Epithelial cell of esophagus (primary cell): ENCODE measurements at places on chromosomes 2 and 18.

GRCh38 chr2:238358769-238359168 is 38.5 kb downstream of the TRAF3IP1 start:
- no peak for DNase-seq

DNA sequence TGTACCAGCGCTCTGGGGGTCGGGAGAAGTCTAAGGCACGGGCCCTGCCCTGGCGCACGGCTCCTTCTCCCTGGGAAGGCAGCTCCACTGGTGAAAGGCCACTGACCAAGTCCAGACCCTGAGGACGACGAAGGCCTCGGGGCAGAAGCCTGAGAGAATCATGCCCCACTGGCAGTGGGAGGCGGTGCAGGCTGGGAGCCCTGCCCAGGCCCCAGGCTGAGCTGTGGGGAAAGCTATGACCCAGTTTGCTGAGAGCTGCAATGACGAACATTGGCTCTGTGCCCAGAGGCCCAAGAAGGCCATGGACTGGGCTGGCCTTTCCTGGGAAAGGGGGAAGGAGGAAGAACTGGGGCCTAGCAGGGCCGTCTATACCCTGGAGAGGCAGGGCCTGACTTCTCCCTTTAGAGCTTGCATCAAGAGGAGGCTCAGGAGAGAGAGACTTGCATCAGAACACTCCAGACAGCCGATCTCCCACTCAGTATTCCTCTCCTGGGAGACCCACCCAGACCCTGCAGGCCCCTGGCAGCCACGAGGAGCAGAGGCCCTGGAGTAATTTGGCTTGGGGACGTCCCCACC is 32.9 kb downstream of the HS1BP3 start:
- peak; percentile 82 for DNase-seq

DNA sequence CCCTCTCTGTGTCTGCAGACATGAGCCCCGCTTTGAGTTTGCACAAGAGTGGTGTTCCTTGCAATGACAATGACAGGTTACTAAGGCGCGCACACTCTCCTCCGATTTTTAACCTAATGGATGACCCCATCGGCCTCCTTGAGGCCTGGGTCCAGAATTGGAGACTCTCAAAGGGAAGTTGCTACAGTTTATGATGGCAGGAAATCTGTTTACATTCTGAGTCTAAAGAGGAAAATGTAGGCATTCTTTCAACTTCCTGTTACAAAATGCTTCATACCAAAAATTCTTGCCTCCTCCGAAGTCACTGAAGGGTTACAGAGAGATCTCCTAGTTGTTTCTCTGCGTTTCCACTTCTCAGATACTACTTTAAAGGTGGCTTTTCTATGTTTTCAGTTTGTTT is 225.3 kb upstream of the AGAP1 start:
- DNase-seq, result no peak

- DNase-seq, result no peak
These were observed 416.1 kb downstream of the ARHGAP15 start for GRCh38 chr2:143545059-143545948.

- no peak for DNase-seq
These were observed 35.8 kb upstream of the ARHGAP25 start for GRCh38 chr2:68698567-68699377.

DNA sequence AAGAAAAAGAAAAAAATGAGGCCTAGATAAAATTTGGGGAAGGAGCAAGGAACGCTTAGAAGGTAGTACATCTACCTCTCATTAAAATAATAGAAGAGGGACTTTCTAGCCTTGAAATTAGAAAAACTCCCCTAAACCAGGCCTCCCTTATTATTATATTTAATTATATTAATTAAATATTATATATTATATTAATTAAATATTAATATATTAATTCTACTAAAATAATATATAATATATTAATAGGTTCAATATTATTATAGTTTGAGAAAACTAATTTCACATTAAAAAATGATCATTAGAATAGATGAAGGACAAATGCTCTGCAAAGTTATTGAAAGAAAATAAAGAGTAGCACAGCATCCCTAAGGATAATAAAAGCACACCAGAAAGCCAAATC is 449.4 kb downstream of the NBAS start:
- no peak for DNase-seq

DNA sequence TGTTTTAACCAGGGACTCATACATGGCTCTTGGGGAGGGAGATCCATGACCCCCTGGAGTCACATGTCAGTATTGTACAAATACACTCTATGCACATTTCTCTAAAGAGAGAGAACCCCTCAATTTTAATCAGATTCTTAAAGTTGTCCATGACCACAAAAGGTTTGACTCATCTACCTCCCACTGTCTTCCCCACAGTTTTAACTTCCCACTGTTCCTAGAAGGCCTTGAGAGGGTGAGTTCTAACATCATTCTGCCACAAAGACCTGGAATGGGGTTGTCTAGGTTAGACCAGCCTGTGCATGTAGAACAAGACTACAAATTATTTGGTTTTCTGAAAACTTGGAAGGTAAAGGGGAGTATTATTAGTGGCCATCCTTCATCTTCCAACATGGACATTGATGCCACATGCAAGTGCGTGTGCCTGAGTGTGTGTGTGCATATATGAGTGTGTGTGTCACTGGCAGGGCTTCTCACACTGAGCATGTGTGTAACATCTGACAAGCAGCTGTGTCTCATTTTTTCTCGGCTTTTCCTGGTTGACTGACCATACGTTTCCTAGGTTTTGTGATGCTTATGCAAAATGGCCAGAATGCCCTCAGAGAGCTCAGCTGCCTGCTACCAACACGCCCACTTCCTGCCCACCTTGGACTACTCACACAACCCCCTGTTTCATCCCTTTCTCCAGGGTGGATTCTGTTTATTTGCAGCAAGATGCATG is 94.6 kb upstream of the LGALSL start:
- DNase-seq, result peak; percentile 19

- DNase-seq, result peak; percentile 32
These were observed 2.9 kb upstream of the EPAS1 start for GRCh38 chr2:46294176-46294836.

- peak; percentile 50 for DNase-seq
These were observed 88.2 kb downstream of the GREB1L start for GRCh38 chr18:21330122-21330701.

GRCh38 chr2:24207359-24207758 is 32.5 kb downstream of the FAM228A start:
- DNase-seq, result no peak

GRCh38 chr18:77207540-77207939 is 42.1 kb upstream of the GALR1 start:
- DNase-seq, result peak; percentile 48

DNA sequence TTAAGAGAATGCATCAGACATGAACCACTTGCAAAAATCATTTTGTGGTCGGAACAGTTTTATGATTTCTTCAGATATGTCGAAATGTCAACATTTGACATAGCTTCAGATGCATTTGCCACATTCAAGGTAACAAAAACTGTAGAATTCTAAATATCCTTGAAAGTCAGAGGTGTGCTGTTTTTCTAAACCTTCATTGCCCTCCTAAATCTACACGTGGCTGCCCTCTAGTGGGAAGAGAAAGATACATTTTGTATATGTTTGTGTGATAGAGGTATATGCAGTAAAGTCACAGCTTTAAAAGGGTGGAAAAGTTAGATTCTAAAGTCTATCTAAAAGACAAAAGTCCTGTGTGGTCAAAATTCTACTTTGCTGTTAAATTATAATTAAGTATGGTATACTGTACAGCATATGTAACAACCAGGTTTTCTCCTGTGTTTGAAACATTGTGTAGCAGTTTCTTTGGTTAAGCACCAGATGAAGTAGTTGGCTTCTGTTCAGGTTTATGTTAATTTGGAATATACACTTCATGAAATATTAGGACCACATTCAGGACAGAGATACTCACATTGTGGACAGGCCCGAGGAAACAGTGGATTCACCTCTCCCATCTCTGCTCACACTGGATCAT is 65.9 kb upstream of the ITM2C start:
- DNase-seq, result peak; percentile 69

DNA sequence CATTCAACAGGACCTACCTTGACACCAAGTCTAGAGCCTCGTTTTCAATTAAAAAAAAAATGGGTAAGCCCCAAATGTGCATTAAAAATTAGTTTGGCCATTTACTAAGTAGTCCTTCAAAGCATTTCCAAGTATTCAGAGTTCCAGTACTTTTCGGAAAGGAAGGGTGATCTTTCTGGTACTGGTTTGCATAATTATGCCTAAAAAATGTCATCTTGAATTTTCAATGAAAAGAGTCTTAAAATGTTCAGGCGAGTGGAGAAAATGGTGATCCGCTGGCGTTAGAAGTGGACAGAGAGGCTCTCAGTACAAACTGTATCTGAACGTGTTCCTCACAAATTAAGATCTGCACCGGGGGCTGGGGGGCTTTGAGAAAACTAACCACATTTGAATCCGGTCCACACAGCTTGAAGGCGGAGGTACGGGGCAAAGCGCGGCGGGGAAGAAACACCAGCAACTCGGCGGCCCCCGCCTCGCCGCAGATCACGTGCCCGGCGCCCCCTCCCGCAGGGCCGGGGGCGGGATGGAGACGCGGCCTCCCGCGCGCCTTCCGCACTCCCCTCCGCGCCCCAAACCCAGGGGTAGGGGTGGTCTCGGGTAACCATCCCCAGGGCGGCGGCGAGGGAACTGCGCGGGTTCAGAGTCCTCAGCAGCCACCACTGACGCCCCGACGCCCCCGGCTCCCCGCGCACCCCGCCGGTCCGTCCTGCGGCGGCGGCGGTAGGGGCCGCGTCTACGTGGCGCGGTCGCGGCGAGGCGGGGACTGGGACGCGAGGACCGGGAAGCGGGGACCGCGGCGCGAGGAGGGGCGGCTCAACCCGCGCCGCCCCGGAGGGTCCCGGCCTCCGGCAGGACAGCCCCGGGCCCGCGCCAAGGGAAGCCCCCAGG is 564 bp downstream of the LPIN2 start:
- DNase-seq, result no peak

DNA sequence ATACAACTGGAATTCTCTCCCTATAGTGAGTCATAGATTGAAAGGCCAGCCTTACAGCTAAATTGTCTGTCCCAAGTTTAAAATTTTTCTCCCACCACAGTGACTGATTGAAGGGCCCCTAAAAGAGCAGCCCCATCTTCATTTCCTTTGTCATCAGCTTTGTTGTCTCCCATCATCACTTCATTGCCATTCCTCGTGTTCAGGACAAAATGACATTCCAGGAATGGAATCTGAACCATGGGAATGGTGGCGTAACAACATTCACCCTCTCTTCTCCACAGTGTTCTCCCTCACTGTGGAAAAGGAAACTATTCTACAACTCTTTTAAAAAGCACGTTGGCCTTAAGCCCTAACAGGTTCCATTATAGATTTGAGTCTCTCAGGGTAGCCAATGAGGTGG is 52.1 kb downstream of the PSTPIP2 start:
- DNase-seq, result no peak

- no peak for DNase-seq
These were observed 23.9 kb downstream of the BAZ2B start for GRCh38 chr2:159592441-159592840.

DNA sequence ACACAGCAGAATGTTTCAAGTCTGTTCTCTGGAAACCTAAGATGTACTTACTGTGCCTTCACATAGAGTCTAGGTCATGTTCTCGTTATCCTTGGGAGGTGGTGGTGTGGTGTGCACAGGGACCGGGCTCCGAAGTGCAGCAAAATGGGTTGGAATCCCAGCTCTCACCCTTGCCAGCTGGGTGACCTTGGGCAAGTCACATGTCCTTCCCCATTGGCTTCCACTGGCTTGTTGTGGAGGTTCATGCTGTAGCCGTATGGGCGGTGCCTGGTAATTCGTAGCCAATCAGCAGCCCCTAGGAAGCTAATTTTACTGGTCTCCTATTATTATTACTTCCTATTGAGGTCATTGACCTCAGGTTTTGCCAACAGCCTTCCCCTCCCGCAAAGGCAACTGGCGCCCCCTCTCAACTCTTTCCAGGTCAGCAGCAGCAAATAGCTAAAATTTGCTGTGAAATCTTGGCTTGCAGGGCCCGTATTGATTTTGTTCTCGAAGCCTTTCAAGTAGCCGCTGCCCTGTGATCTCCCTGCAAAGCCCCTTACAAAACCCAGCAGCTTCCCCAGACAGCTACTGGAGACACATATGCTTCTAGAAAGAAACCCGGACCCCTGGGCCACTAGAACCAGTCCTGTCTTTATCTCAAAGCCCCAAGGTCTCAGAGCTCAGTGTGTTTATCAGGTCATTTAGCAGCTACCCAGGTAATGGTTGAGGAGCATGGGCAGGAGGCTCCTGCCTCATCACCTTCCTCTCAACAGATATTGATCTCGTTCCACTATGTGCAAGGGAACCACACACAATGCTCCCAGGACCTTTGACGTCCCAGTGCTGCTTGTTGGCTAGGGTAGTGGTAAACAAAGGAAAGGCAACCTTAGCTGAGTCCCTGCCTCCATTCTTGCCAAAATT is 66.5 kb upstream of the SLC1A4 start:
- DNase-seq, result no peak

- peak; percentile 73 for DNase-seq
These were observed 349.8 kb downstream of the RBM43 start for GRCh38 chr2:150911766-150912280.

- no peak for DNase-seq
These were observed 139.9 kb upstream of the CXCR4 start for GRCh38 chr2:136257893-136258292.

DNA sequence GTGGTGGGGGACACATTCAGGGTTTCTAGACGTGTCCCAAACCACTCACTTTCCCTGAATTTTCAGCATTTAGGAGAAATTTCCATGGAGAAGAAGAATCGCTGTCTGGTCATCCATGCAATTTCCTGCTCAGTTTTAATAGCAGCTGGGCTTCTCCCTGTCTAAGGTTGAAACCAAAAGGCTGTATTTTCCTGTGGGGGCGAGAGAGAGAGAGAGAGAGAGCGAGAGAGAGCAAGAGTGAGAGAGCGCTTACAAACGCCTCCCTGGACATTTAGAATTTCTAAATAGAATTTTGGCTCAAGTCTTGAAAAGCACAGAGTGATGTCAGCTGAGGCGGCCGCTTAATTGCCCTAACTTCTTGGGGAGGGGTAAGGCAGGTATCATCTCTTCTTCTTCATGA is 110.8 kb downstream of the SETBP1 start:
- DNase-seq, result no peak

- peak; percentile 84 for DNase-seq
These were observed 83.3 kb downstream of the DPP4 start for GRCh38 chr2:161990741-161991140.

DNA sequence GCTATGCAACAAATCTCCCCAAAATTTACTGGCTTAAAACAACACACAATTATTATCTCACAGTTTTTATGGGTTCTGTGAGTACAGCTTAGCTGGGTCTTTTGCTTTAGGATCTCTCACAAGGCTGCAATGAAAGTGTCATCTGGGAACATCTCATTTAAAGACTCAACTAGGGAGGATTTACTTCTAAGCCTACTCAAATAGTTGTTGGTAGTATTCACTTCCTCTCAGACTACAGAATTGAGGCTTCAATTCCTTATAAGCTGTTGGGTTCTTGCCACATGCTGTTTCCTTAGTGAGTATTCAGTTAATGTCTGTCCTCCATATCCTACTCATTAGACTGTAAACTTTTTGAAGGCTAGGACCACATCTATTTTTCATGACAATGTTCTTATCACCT is 72.3 kb downstream of the MDH1 start:
- peak; percentile 81 for DNase-seq

DNA sequence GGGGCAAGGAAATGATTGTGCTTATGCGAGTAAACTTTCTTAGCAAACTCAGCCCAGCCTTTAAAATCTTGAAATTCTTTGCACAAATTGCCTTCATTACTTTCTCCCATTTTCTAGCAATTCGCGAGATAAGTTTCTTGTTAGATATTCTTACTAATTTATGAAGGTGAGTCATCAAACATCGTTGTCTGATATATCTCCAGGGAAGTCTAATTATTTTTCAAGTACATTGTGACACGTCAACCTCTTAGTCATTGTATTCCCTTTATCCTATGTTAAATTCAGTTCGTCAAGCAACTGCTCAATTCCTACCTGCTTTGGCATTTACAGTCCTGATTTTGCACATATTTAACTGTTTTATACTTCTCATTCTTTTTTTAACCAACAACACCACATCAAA is 854.5 kb upstream of the CRIM1 start:
- DNase-seq, result peak; percentile 11
